NCI-H1694 treated with DMSO at 0.1 percent for 48 hours (cell line): ENCODE measurements at places on chromosomes 1 and 21.

DNA sequence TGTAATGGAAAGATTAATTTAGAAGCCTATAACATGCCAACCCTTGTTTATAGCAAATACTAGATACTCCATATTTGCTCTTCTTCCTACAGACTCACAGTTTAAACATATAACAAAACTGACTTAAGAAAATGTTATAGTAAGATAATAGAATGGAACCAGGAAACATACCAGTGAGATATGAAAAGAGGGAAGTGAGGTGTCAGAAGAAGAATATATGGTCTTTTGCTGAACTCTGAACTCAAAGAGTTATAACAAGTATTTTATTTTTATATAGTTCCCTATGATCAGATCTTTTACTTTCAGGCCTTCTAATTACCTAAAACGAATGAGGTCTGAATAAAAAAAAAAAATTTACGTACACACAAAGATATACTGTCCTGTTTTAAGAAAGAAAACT, 20.9 kb downstream of the TMED5 start:
- no peak for DNase-seq

GRCh38 chr1:25486602-25487001, 55.9 kb downstream of the MACO1 start:
- no peak for DNase-seq

DNA sequence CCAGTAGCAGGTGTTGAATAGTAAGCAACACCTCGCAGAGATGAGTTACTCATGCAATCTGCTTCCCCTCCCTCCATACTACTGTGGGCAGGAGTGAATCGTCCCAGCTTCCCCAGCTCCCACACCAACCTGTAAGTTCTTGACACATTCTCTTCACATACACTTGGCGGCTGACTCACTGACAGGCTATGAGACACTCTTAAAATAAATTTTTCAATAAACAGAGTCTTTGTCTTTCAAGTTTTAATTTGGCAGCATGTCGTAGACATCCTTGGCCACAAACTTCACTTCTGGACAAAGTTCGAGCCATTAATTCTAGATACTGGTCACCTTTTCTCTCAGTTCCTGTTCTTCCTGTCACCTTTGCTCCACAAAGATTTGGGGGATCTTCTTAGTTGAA, 290.7 kb downstream of the TM2D1 start:
- no peak for DNase-seq

DNA sequence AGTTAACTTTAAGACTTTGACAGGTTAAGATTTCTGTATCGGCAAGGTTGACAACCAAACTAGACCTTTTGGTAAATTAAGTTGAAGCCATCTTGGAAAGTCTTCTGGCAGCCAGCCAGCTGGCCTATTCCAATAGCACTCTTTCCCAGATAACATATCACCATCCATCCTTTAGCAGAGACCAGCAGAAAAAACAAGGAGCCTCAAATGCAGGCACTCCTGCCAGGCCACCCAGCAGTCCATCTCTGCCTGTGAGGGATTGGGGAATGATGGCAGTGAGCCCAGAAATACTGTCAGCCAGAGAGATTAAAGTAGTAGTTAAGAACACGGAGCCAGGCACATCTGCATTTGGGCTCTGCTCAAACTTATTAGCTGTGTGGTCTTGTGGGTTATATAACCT, 19.4 kb downstream of the ZBTB40 start:
- DNase-seq, result no peak

DNA sequence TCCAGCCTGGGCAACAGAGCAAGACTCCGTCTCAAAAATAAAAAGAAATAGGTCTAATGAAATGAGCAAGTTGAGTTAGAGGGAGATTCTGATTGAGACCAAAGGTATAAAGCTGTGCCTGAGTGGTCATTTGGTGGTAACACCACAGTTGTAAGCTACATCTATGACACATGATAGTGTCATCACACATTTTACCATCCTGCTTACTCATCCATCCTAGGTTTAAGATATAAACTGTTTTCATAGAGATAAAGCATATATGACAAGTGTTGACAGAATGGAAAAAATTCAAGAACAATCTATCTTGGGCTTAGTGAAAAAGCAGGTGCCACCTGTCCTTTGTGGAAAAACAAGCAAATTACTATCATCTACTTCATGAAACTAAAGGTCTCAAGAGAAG, 7.1 kb upstream of the CFAP141 start:
- DNase-seq, result no peak

GRCh38 chr1:108182959-108183700, 17.0 kb downstream of the SLC25A24 start:
- DNase-seq, result no peak

GRCh38 chr21:16708101-16708835, 804.6 kb upstream of the CXADR start:
- DNase-seq, result no peak

DNA sequence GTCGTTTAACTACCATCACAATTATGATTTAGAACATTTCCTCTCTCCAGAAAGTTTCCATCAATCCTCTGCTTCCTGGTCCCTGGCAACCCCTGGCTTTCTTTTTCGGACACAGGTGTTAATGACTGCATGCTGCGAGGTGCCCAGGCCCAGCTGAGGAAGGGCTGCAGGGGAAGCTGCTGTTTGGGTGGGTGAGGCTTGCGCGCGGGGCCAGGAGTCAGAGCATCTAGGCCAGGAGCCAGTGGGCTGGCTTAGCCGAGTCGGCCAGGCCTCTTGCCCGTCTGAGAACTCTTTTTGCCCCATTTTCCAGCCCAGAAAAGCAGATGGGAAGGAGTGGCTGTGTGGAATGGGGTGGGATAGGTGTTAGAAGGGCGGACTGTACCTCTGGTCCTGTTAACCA, 51.5 kb downstream of the NAV1 start:
- DNase-seq, result no peak

GRCh38 chr1:56985857-56986256, 20.0 kb upstream of the C8B start:
- no peak for DNase-seq

DNA sequence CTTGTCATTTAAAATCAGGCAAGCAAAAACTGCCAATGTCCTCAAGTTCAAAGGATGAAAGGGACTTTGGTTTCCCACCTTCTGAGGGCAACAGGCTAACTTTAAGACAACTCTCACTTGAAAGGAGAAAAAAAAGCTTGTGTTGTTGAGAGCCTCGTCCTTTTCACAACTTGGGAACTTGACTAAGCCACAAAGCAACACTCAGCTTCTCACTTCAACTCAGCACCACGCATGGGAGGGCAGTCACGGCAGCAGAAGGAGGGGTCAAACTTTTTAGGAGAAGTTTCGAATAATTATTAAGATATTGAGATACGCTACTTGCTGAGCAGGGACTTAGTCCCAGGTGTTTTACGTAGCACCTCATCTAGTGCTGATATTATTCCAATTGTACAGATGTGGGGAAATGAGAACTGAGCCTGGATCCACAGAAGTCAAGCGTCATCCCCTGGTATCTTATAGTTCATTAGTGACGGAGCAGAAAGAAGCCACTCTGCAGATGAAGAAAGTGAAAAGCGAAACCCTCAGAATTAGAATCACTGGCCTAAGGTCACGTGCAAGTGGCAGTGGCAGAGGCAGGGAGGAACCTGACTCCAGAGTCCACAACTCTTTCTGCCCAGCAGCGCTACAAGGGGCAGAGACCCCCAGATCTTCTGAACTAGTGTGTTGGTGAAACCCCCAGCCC, 83.6 kb downstream of the JAK1 start:
- no peak for DNase-seq
